Motor neuron (in vitro differentiated cells): ENCODE measurements at places on chromosomes 5 and 9.

- no peak for ATAC-seq
These were observed 4.0 kb upstream of the PRRC1 start for GRCh38 chr5:127513408-127513970.

GRCh38 chr9:130694205-130694604 lies 625 bp downstream of the EXOSC2 start:
- no peak for ATAC-seq

- ATAC-seq, result no peak
These were observed 5.8 kb upstream of the FPGS start for GRCh38 chr9:127796852-127797370.

GRCh38 chr9:109512170-109512756 lies 14.2 kb upstream of the PTPN3 start:
- no peak for ATAC-seq

DNA sequence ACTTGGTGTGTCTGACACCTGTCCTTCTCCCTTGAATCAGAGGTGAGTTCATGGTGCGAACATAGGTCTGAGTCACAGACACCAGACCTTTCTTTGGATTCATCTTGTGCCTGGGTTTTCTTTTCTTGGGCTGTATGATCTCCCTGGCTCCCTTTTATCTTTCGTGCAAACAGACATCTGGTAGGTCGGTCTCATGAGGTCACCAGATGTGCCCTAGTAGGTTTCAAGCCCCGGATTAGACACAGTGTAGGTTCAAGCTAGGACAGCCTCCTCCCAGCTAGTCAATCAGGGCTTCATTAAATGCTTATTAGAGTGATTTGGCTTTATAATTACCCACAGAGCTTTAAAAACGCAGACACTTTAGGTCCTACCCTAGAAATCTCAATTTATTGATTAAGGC lies 106.0 kb upstream of the MYO10 start:
- no peak for ATAC-seq
